ENCODE measurements at places on chromosomes 13 and 19. TPM values are rescaled to one million over a fixed set of nuclear protein-coding genes. Genes with fewer than 3 reads are reported as not detected.

The LRRC4B gene
- not detected for total RNA-seq

The LAIR2 gene
- total RNA-seq = 0.97 TPM

The ZNF66 gene
- total RNA-seq = 14.7 TPM

The COL4A1 gene
- not detected for total RNA-seq

The ZNF729 gene
- not detected for total RNA-seq

The UBE2L5 gene
- not detected for total RNA-seq

The TIMM50 gene
- 47.2 TPM for total RNA-seq

The MAST1 gene
- total RNA-seq = not detected

Measured in CD4-positive, alpha-beta memory T cell (primary cell).